ENCODE measurements at places on chromosomes 4 and X.

- DNase-seq = no peak
Observed at GRCh38 chrX:115493015-115493414, 68.0 kb upstream of the PLS3 start.

DNA sequence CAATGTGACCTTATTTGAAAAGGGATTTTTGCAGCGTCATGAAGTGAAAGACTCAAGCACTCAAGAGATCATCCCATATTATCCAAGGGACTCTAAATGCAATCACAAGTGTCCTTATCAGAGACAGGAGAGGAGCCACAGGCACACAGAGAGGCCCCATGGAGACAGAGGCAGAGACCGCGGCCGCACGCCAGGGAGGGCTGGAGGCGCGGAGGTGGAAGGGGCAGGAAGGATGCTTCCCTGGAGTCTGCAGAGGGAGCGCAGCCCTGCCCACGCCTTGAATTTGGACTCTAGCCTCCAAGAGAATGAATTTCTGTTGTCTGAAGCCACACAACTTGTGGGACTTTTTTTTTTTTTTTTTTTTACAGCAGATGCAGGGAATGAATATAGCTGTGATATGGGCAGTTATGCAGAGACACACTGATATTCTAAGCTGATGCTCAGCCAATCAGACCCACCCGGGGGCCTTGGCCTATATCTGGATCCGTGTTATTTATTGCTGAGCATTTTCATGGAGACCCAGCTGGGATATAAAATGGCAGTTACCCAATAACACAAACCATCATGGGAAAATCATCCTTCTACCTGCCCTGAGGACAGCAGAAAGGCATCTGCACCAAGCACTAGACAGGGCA lies 244.8 kb upstream of the PSAPL1 start:
- no peak for DNase-seq

GRCh38 chrX:68942104-68942503 lies 113.3 kb downstream of the EFNB1 start:
- no peak for DNase-seq

DNA sequence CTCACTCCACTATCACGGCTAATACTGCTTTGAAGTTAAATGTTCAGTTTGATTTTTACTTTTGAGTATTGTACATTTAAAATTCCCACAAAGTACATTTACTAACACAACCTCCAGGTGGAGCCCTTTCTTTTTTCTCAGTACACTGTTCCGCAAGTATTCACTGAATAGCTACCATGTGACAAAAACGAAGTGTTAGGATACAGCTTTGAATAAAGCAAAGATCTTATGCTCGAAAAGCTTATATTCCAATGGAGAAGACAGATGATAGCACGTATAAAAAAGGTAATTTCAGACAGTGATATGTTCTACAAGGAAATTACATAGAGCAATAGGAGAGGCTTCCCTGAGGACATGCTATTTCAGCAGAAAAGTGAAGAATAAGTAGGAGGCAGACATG lies 60.7 kb upstream of the ABCG2 start:
- no peak for DNase-seq

DNA sequence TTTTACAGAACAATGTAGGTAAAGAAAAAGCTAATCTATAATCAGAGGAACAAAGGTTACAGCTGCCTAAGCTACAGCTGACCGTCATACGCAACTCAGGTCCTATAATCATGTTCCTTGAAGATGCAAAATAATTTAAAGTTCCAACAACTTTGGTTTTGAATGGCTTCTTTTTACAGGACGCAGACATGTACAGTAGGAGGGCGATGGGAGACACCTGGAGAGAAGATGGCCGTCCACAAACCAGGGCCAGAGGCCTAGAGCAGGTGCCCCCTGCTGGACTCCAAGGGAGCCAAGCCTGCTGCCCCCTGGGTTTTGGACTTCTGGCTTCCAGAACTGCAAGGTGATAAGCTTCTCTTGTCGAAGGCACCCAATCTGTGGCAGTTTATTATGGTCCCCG lies 10.6 kb downstream of the HGFAC start:
- no peak for DNase-seq

- no peak for DNase-seq
Observed at GRCh38 chr4:154454710-154455109, 36.9 kb downstream of the DCHS2 start.

- no peak for DNase-seq
Observed at GRCh38 chr4:87680271-87680670, 30.2 kb downstream of the DMP1 start.

DNA sequence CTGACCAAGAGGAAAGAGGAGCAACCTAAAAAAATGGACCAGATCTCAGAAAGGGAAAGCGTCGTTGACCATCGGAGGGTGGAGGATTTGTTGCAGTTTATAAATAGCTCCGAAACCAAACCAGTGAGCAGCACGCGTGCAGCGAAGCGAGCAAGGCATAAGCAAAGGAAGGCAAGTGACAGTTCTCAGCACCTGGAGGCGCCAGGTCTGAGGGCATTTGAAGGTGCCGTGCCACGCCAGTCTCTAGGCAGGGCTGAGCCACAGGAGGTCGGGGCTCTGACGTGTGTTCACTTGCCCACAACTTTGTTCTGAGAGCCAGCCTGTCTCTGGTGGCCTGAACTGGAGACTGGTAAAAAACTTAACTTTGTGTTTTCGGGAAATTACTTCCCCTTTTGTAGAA lies 59.7 kb downstream of the TNIP2 start:
- no peak for DNase-seq

DNA sequence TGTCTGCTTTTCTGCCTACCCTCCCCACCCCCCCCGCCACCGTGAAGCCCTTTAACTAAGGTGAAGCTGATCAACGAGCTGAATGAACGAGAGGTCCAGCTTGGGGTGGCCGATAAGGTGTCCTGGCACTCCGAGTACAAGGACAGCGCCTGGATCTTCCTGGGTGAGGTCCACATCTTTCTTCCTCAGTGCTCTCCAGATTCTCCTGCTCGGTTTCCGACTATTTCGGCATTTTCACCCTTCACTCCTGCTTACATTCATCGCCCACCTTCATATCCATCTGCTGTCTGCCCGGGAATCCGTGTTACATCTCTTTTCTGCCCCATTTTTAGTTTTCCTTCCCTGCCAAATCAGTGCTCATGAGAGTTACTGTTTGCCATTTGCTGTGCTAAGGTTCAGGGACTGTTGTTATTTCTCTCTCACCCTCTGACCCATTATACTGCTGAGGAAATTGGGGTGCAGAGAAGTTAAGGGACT lies 459 bp downstream of the RBMX2 start:
- no peak for DNase-seq

- no peak for DNase-seq
Observed at GRCh38 chr4:94363136-94363655, 20.6 kb upstream of the HPGDS start.

DNA sequence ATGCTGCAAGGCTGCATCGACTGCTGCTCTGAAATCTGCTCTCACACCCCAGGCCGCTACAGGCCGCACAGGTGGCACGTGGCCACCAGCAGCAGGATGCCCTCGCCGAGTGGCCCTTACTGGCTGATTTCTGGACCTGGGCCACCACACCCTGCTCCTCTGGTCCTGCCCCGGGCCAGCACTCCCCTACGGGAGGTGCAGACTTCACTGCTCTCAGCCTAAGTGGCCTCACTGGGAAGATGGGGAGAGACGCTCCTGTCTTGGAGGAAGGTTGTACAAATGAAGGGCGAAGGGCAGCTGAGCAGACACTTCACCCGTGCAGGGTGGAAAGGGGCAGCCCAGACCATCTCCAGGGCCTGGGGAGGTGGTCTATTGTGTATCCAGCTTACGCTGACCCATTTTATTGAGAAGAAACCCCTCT lies 72.5 kb downstream of the ACOX3 start:
- no peak for DNase-seq

- DNase-seq = no peak
Observed at GRCh38 chrX:16039363-16039762, 84.0 kb upstream of the GRPR start.

DNA sequence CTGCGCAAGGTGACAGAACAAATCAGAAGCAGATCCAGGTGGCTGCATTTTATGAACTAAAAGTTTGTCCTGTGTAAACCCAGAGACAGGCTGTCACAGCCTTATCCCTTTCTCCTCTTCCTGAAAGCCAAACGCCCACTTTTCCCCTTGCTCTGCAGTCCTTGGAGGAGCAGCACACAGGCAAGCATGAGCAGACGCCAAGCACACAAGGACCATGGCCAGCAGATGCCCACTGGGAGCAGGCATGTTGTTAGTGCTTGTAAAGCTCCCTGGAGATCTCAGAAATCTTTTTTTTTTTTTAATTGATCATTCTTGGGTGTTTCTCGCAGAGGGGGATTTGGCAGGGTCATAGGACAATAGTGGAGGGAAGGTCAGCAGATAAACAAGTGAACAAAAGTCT lies 11.5 kb upstream of the HOPX start:
- DNase-seq = no peak

GRCh38 chr4:107380836-107381438 lies 339.1 kb downstream of the PAPSS1 start:
- no peak for DNase-seq

GRCh38 chr4:17502756-17503155 lies 9.1 kb downstream of the QDPR start:
- DNase-seq = no peak

- DNase-seq = no peak
Observed at GRCh38 chrX:46561824-46562657, 11.5 kb upstream of the CHST7 start.

DNA sequence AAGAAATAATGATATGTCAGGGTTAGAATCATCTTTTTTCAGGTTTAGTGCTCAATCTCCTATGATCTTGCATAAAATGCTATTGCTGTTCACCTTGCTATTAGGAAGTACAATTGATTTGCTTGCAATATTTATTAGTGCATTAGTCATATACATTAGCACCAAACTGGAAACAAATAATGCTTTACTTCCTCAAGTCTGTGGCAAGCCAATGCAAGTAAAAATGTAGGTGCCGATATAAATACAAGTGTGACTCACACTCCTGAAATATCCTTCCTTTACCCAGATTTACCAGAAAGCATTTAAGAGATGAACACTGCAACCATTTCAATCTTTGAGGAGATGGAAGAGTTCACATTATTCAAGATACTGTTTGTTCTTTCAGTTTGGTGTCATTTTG lies 1487.7 kb upstream of the ADGRL3 start:
- no peak for DNase-seq

GRCh38 chr4:150827226-150827625 lies 187.9 kb downstream of the LRBA start:
- no peak for DNase-seq

- DNase-seq = no peak
Observed at GRCh38 chrX:149630681-149631233, 835 bp downstream of the TMEM185A start.

DNA sequence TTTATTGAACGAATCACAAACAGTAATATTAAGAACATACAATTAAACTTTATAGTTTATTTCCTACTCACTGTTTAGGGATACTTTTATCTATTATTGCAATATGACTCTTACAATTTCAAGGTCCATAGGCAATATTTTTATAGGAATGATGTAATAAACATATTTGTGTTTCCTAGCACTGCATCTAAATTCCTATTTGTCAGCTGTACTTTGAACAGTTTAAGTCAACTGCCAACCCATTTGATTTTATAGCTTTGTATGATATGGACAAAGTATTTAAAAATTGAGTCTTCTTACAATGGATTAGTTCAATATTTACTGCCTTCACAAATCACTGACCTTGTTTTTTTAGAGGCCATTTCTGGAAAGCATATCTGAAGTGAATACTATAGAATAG lies 199.3 kb downstream of the PCDH7 start:
- DNase-seq = no peak

- peak; percentile 54 for DNase-seq
Observed at GRCh38 chr4:244471-244870, 60.8 kb downstream of the ZNF732 start.

- DNase-seq = no peak
Observed at GRCh38 chrX:54560411-54560810, 30.4 kb downstream of the GNL3L start.

GRCh38 chr4:140930011-140930410 lies 173.8 kb upstream of the TBC1D9 start:
- no peak for DNase-seq

- DNase-seq = no peak
Observed at GRCh38 chr4:125489952-125490690, 175.4 kb downstream of the FAT4 start.

- DNase-seq = no peak
Observed at GRCh38 chr4:42483426-42484379, 86.4 kb downstream of the SHISA3 start.

DNA sequence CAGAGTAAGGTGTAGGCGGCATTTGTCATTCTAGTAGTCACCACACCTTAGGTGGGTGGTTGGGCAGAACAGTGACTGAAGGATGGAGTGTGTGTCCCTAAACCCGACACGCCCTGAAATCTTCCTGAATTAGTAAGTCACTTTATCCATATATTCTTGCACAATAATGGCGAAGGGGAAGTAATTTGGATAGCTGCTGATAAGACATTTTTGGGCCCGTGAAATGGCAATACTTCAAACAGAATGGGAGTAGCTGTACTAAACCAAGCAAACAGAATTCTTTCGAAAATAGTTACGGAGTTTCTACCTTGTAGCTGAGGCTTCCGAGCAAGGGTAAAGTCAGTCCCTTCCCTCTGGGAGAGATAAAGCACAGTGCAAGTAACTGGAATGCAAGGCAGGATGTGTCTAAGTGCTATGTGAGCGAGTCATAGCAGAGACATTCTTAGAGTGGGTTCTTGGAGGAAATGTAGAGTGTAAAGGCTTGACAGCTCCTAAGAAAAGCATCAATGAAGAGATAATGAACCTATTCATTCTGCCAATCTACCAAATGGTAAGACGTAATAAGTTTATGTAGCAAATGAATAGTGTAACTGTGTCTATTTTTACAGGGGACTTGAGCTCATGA lies 72.8 kb downstream of the CLCN5 start:
- DNase-seq = no peak

DNA sequence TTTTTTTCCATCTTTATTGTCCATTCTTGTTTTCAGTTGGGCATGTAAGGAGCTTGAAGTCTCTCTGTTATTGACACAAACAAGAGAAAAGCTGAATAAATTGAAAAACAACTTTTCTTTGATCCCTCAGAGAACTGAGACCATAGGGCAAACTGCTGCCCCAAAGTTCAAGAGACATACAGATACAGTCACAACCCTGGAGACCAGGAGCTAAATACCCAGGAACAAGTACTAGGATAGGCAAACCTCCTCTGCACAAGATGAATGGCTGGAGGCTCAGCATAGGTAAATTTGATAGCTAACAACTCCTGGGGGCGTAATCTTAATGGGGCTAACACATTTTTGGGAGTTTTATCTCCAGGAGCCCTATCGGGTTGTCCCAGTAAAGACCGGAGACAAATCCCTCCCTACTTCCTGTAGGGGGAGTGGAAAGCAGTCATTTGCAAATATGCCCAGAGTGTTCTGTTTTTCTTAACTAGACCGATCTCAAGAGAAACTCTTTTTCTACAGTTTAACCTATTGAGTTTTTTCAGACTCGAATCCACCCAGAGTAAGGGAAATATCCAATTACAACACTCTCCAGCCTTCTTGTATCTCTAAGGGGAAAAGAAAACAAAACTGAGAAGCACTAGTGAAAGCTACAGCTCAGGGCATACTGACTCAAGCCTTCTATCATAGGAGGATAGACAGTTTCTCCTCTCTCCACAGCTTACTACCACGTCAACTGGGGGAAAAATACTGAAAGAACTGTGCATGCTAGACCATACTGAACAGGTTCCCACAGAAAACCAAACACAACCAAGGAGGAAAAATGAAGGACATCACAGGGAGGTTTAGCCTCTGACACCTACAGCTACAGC lies 23.1 kb downstream of the MAGEA8 start:
- no peak for DNase-seq
